Jurkat, Clone E6-1 (cell line): ENCODE measurements at places on chromosomes 13 and 19.

GRCh38 chr13:44237881-44238421 is 135.7 kb upstream of the SERP2 start:
- DNase-seq: no peak

- DNase-seq: no peak
Observed at GRCh38 chr19:50875795-50876422, 2.7 kb downstream of the KLK2 start.

GRCh38 chr13:30857636-30858035 is 48.4 kb upstream of the MEDAG start:
- DNase-seq: no peak

DNA sequence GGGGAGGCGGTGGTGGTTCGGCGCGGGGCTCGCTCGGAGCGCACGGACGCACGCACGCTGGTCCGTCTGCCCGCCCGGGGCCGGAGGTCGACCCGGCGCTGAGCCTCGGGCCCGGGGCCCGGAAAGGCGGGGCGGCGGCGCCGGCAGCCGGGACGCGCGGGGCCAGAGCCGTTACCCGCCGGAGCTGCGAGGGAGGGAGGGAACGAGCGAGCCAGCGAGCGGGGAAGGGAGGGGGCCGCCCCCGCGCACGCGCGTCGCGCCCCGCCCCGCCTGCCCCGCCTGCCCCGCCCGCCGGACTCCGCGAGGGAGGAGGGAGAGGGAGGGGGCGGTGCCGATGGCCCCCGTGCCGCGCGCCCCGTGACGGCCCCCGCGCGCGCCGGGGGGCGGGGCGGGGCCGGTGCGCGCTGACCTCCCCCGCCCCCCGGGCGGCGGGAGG is 15.0 kb downstream of the CIC start:
- no peak for DNase-seq

GRCh38 chr19:44879309-44880065 is 11.6 kb upstream of the TOMM40 start:
- no peak for DNase-seq

DNA sequence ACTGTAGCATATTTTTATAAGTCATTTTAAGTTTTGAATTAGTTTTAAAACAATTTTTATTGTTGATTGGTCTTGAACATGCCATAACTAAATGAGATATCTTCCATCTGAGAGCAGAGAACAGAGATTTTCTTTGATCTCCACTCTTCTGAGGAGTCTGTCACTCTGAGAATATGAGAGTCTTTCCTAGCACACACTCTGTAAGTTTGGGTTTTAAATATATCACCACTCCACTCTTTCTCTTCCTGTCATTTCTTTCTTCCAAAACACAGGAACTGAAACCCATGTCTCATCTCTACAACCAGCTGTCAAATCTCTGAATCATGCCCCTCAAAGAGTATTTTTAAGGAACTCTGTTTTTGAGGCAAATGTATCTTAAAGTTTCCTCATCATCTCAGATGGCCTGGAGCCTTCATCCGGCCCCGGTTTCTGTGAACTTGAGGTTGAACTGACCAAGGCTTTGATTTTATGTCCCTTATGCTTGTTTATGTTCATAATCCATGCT is 698.2 kb upstream of the SGCG start:
- DNase-seq: no peak

- no peak for DNase-seq
Observed at GRCh38 chr19:18308948-18309325, 13.9 kb downstream of the LSM4 start.

- peak; percentile 68 for DNase-seq
Observed at GRCh38 chr19:54266133-54266532, 9.1 kb upstream of the LILRB5 start.

DNA sequence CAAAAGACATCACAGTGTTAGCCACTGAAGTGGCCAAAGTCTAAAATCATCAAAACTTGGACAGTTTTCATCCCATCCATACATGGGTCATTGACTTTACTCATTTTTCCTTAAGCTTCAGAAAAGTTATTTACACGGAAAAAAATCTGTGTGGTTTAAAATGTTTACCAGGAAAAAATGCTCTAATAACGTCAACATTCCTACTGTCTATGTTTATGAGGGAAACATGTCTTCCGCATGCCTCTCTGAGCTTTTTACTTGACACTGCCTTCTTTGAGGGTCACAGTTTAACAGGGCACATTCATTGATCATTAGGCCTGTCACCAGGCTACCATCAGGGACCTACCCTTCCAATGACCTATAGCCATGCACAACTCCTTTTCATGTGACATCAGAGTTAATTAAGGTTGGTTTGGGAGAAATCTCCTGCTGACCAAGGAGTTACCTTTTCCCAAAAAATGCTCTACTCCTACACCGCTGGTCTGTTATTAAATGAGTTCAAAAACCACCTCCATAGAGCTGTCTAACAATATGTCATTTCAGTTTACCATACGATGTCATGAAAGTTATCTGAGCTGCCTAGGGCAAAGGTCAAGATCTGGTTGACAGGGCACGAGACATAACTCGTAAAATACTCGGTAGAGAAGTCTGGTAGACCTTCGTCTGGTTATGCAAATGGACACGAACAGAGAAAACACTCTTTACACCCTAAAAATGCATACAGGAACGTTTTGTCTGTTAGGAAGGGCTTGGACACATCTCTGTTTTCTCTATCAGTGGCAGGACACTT is 17.8 kb downstream of the FLT1 start:
- no peak for DNase-seq

- no peak for DNase-seq
Observed at GRCh38 chr19:18589380-18590272, 1.0 kb downstream of the REX1BD start.

DNA sequence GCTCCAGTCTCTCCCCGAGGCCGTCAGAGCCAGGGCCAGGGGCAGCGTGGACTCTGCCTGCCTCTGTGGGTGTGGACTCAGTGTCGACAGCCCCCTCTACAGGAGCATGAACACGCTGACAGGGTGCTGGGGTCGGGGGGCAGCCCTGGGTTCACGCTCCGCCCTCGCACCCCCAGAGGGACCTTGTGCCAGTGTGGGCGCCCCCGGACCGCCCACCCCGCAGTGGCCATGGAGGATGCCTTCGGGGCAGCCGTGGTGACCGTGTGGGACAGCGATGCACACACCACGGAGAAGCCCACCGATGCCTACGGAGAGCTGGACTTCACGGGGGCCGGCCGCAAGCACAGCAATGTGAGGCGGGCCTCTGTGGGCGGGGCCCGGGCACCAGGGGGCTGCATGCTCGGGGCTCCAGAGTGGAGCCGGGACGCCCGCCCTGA is 8.3 kb downstream of the TRPM4 start:
- no peak for DNase-seq

- no peak for DNase-seq
Observed at GRCh38 chr13:108193806-108194205, 21.5 kb downstream of the LIG4 start.

DNA sequence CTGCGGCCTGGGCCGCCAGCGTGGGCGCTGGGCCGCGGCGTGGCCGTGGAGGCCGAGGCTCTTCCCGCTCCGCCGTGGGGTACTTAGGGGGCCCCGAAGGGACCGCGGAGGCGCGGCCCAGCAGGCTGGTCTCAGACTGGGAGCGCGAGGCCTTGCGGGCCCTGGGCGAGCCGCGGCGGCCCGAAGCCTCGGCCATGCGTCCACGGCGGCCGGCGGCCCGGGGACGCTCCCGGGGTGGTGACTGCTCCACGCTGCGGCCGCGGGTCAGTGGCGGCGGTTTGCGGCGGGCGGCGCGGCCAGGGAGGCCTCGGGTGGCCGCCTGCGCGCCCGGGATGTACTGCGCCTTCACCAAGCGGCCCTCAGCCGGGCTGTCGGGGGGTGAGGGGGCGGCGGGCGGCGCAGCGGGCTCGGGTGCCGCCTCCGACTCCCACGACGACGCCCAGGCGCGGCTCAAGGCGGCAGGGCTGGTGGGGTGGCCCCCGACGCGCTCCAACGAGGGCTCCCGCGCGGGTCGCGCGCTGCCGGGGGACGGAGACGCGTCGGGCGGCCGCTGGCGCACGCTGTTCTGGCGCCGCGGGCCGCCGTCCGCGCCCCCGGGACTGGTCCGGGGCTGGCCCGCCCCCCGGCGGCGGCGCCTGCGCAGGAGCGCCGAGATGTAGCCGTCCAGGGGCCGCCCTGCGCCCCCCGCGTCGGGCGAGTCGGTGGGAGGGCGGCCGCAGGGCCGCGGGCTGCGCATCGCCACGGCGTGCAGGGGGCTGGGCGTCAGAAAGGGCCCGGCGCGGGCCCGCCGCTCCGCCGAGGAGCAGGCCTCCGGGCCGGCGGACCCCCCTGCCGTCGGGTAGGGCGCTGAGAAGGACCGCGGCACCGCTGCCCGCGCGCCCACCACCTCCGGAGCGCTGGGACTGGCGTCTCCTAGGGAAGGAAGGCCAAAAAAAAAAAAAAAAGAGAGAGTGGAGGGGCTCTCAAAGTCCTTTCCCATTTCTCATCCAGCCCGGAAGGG is 11.7 kb downstream of the DACT3 start:
- DNase-seq: no peak

DNA sequence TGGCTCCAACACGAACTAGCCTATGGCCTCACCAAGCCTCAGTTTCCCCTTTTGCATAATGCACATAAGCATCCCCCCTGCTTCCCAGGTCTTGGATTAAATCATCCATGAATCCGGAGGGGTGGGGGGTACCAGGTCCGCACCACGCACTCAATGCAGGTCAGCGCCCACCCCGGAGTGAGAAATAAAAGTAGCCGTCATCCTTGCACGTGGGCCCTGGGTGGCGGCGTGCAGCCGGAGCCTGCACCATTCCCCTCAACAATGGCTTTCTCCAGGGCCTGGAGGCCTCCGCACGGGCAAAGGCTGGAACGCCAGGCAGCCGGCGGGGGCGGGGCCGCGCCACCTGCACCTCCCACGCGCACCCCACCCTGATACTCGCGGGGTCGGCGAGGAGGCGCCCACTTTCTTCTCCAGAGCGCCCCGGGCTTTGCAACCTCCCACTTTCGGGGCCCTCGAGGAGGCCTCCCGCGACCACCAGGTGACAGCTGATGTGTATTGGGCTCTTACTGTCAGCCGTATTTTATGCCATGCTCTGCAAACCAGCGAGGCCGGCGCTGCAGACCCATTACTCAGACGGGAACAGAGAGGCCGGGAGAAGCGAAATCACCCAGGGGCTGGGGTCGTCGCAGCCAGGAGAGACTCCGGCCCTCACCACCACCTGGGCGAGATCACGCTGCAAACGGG is 767 bp upstream of the GADD45B start:
- peak; percentile 60 for DNase-seq

- DNase-seq: no peak
Observed at GRCh38 chr19:28841531-28841930, 371.4 kb downstream of the UQCRFS1 start.

- no peak for DNase-seq
Observed at GRCh38 chr19:45455707-45456499, 11.9 kb upstream of the FOSB start.

DNA sequence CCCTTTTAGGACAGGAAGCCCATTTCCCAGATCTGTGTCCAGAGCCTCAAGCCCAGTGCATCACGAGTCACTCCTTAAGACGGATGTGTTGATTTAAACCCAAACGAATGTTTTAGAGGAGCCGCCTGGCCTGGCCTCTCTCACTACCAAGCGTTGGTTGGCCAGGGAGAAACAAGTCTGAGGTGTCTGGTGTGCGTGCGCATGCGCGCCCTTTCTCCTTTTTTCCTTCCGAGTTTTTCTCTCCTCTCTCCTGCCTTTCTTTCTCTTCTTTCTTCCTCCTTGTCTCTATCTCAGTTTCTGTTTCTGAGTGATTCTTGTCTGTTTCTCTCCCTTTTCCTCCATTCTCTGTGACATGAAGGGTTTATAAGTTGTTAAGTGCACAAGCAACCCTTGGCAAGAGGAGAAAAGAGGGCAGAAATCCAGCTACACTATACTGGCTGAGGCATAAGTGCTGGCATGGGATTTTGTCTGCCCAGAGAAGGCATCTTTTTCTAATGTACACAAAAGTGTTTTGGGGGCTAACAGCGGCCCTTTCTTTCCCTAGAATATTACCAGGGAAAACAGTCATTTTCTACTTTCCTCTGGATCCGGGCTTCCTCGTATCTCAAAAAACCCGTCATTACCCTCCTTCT is 170.5 kb downstream of the DNAJC15 start:
- no peak for DNase-seq

DNA sequence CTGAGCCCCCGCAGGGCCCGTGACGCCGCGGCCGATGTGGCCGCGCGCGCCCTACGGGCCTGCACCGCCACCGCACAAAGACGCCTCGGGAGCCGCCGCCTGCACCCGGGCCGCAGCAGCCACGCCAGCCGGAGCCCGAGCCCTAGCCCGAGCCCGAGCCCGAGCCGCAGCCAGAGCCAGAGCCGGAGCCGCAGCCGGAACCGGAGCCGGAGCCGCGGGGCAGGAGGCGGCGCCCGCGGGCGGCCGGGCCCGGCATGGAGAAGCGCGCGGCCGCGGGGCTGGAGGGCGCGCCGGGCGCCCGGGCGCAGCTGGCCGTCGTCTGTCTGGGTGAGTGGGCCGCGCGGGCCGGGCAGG is 379 bp downstream of the LRP3 start:
- no peak for DNase-seq

DNA sequence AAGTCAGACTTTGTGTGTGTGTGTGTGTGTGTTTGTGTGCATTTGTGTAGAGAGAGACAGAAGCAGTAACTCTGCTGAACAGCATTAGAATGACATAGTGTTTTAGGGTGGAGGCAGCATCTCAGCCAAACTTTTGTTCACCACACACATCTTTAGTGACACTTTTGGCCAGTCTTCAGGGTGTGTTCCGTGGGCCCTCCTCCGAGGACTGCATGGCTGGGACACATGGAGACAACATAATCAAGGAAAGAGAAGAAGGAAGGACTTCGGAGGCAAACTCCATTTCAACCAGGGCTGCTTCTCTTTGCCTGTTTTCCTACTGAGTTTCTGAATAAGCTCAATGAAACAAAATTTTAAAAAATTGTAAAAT is 205.1 kb downstream of the LHFPL6 start:
- DNase-seq: no peak

- no peak for DNase-seq
Observed at GRCh38 chr13:96091164-96092117, 1.5 kb downstream of the HS6ST3 start.

DNA sequence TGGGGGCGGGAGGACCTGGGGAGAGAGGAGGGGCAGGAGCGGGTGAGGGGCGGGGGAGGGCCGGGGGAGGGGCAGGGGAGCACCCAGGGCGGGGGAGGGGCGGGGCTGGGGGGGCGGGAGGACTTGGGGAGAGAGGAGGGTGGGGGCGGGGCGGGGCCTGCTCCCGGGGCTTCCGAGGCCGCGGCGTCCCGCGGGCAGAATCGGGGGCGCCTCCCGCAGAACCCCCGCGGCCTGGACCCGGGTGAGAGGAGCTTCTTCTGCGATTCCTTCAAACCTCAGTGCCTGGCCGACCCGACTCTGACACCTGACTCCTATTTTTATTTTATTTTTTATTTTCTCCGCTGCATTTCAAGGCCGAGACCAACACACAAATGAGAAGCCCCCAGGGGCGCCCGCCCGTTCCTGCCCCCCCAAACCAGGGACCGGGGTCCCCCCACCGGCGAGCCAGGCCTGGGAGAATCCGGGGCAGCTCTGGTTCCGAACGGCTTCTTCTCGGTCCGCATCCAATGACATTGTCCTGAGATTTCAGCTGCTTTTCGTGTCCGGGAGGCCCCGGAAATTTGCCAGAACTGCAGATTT is 470 bp upstream of the GRTP1 start:
- DNase-seq: no peak

GRCh38 chr13:49495783-49496762 is at the start of gene PHF11:
Gene PHF11, plus strand, starts transcription at chr13:49495953. Its CDS starts 49 bp downstream, at chr13:49496002.
- DNase-seq: peak; percentile 74

- DNase-seq: peak; percentile 32
Observed at GRCh38 chr19:4636151-4636717, 3.1 kb upstream of the TNFAIP8L1 start.
